SJSA1 (cell line): ENCODE measurements at places on chromosomes 2 and 18. TPM values are rescaled to one million over a fixed set of nuclear protein-coding genes. Genes with fewer than 3 reads are reported as not detected.

- DNase-seq: no peak
Measured at GRCh38 chr2:156065912-156066311, 266.6 kb downstream of the NR4A2 start.

GRCh38 chr2:215636816-215637215 lies 200.9 kb upstream of the FN1 start:
- DNase-seq: no peak

- DNase-seq: no peak
Measured at GRCh38 chr18:40347261-40347660, 1607.8 kb upstream of the PIK3C3 start.

DNA sequence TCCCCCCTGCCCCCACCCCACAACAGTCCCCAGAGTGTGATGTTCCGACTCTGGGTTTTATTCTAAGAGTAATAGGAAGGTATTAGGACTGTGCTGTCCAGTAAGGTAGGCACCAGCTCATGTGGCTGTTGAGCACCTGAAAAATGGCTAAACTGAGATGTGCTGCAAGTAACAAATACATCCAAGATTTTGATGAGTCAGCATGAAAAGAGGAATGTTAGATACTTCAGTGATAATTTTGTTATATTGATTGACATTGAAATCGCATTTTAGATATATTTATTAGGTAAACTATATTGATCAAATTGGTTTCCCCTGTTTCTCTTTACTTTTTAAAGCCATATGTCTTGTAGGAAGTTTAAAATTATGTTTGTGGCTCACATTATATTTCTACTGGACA lies 147.8 kb downstream of the FTCDNL1 start:
- DNase-seq: no peak

GRCh38 chr2:219497495-219498279 lies 1.0 kb upstream of the GMPPA start:
- peak; percentile 91 for DNase-seq

PIEZO2 gene
- 4.2 and 5.5 TPM in 2 replicates for total RNA-seq

AFF3 gene
- total RNA-seq: 0.18 TPM in 1 of 2 replicates, not detected in the other

- no peak for DNase-seq
Measured at GRCh38 chr2:95058989-95059641, 33.6 kb downstream of the MAL start.

SFT2D3 gene
- 11.2 and 11.4 TPM in 2 replicates for total RNA-seq

DNA sequence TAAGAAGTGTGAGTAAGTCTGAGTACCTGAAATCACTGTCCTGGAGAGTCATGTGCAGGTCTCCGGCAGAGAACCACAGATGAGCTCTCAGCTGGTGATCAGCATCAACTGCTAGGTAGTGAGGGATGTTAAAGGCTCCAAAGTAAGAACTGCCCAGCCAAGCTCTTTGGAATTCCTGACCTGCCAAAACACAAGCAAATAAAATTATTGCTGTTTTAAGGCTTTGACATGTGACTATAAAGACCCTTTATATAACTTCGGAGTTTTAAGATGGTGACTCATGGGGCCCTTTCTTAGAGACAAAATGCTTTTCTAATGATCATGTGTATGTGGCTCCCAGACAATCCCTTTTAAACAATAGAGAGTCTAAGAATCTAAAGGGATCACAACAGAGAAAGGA lies 855.7 kb downstream of the TRIB2 start:
- DNase-seq: peak; percentile 60

CEP76 gene
- total RNA-seq: 16.6 and 24.1 TPM in 2 replicates

DNA sequence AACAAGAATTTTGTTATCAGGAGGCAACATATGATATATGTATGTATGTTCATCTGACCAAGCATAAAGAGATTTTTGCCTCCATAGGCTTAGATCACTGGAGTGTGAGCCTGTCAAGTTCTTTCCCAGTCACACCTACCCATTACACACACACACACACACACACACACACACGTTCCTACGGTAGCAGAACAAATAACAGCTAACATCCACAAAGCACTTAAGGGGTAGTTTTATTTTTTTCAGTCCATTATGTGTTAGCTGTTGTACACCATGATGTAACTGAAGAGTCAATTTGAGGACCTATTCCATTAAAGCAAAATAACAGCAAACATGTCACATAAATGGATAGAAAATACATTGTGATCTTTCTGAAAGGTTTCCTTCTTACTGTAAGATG lies 39.5 kb downstream of the UGP2 start:
- no peak for DNase-seq

SPHKAP gene
- not detected in 2 replicates for total RNA-seq

UGT1A8 gene
- total RNA-seq: not detected in 2 replicates

DNA sequence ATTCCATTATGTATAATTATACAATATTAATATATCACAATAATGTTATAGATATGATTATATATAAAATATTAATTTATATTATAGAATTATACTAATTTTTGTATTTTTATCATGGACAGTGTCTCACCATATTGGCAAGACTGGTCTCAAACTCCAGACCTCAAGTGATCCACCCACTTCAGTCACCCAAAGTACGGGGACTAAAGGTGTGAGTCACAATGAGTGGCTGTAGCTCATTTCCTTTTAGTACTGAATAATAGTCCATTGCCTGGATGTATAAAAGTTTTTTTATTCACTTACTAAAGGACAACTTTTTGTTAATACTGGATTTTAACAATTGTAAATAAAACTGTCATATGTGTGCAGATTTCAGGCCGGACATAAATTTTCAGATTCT lies 417.6 kb upstream of the LINC00305 start:
- no peak for DNase-seq

GRCh38 chr2:27954771-27955383 lies 64.3 kb downstream of the BABAM2 start:
- DNase-seq: peak; percentile 55

GALNT1 gene
- 117 and 121 TPM in 2 replicates for total RNA-seq
